Mesothelial cell of epicardium (in vitro differentiated cells): ENCODE measurements at places on chromosomes 6 and 20.

GRCh38 chr6:92399911-92400310 is 1019.4 kb downstream of the EPHA7 start:
- DNase-seq, result no peak

DNA sequence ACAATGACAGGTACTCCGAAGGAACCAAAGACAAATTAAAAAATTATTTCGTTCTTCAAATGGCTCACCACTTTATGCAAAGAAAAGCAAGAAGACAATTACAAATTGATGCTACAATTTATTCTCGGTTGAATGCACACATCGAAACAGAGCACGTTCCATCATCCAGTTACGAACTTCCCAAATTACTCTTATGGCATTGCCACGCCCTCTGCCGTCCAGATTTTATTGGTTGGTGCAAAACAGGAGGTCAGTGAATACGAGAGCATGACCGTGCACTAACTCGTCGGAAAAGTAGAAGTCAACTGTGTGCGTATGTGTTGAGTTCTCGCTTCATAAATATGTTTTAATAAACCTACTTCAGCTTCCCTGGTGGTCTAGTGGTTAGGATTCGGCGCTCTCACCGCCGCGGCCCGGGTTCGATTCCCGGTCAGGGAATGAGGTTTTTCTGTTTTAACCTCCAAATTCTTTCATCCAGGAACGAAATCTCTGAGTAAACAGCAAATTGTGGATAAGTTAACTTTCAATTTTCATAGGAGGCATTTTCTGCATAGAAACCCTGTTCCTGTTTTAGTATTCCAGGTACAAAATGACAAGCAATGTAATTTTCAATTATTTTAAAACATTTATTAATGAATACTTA is 23.2 kb downstream of the ZNF311 start:
- no peak for DNase-seq

DNA sequence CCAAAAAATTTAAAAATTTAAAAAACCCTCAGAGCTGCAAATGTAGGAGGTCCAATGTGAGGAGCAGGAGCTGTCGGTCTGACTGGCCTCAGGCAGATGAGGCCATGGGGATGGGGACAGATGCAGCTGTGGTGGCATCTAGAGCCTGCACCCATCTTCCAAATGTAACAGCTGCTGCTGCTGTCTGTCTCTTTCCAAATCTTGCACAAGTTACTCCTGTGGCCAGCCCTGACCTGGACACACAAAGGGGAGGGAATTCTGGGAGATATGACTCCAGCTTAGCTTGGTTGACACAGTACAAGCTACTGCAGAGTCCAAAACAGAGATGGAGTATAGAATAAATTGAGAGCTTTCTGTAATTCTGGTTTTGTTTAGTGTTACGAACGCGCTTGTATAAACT is 115.2 kb downstream of the PRND start:
- DNase-seq, result no peak

- DNase-seq, result peak; percentile 56
Measured at GRCh38 chr6:166005401-166005943, 162.2 kb downstream of the TBXT start.

DNA sequence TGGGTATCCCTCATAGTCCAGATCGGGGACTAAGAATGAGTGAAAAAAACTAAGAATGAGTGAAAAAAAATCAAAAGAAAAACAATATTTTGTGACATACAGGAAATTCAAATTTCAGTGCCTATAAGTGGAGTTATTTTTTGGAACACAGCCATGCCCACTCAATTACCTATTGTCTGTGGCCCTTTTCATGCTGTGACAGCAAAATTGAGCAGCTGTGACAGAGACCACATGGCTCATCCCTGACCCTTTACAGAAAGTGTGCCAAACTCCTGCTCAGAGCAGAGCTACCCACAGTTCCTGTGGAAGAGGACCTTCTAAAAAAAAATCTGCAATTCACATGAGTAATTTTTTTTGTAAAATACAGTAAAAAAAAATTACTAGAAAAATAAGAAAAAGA is 1.4 kb downstream of the NCR2 start:
- DNase-seq, result no peak

DNA sequence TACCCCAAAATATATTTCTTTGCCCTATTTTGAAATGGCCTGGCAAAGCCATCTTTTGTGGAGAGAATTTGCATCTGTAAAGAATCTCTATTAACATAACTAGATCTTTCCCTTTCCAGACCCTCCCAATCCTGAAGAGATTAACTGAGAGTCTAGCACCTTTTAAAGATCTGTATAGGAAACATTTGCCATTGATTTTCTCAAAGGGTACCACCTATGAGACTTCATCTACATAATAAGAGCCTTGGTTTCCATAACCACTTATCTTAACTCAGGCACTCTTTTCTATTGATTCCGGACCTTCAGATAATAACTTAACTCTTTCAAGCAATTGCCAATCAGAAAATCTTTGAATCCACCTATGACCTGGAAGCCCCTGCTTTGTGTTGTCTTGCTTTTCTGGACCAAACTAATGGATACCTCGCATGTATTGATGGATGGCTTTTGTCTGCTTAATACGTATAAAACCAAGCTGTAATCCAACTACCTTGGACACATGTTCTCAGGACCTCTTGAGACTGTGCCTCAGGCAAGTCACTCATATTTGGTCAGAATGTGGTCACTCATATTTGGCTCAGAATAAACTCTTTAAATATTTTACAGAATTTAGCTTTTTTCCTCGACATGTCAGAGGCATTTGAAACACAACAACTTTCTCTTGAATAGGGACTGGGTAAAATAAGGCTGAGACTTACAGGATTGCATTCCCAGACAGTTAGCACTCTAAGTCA is 31.4 kb downstream of the SLC22A2 start:
- DNase-seq, result no peak

GRCh38 chr6:3019065-3019464 is 19.4 kb downstream of the NQO2 start:
- no peak for DNase-seq

DNA sequence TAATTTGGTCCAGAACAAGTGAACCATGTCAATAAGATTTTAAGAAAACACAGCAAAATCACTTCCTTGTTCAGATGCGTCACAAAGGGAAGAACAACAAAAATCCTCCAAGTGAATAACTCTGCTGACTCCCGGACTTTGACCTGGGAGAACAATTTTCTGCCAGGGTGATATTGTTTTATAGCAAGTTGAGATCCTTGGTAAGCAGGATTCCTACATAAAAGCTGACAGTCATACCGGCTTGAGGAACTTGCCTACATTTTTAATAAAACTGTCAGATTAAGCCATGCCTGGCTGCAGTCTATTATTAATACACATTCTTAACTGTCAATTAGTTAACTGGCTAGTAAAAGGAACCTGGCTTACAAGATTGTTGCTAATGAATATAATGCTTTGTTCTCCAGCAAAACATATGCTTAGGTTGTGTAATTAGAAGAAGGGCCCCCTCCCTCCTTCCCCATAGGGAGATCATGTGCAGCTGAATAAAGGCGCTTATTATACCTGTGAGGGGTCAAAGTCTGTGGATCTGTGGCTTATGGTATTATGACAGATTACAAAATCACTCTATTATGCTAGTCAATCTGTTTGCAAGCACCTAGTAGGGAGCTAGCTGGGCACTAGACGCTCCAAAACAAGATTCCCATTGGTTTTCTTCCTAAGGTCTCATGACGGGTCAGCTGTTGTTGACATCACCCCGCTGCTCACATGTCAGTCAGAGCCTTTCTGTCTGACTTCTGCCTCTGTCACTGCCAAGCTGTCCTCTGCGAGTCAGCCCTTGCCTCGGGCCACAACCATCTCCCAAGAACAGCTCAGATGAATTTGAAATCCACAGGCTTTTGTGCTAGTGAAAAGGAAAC is 44.6 kb upstream of the SEC63 start:
- DNase-seq, result no peak

GRCh38 chr6:13457577-13457976 is 29.8 kb downstream of the GFOD1 start:
- DNase-seq, result no peak

GRCh38 chr6:149951626-149952025 is 9.8 kb downstream of the ULBP2 start:
- no peak for DNase-seq

DNA sequence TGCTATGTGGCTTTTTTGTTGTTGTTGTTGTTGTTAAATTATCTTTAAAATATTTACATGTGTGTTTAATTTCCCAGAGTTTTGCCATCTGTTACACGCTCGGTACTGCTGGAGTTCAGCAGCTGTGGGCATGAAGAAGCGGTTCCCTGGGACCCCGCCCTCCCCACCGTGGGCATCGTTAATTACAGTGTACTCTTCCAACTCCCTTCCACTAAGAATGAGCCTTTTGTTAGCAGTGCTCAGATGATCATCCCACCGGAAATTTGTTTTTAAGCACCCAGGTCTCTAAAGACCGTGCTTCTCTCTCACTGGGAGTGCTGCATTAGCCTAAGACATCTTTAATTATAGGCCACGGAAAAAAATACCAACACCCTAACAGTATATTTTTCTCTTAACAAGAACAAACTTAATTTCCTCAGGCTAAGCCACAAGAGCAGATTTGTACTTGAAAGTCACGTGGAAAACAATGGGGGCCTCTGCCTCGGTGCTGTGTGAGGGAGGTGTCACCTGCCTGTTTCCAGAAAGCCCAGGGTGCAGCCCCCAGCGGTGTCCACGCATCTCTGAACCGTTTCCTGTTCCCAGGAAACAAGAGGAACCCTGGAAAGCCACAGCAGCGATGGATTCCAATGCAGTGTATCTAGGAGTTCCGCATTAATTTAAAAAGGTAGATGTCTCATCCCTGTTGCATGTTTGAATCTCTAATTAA is 113.3 kb upstream of the FRMD1 start:
- no peak for DNase-seq

DNA sequence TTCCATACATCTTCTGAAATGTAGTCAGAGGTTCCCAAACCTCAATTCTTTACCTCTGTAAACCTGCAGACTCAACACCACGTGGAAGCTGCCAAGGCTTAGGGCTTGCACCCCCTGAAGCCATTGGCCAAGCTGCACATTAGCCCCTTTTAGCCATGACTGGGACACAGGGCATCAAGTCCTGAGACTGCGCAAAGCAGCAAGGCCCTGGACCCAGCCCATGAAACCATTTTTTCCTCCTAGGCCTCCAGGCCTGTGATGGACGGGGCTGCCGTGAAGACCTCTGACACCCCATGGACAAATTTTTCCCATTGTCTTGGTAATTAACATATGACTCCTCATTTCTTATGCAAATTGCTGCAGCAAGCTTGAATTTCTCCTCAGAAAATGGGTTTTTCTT is 727.8 kb downstream of the C6orf118 start:
- no peak for DNase-seq

- DNase-seq, result no peak
Measured at GRCh38 chr6:109014606-109015005, 80.0 kb downstream of the SESN1 start.

GRCh38 chr20:48837014-48837413 is 9.2 kb upstream of the PREX1 start:
- DNase-seq, result no peak

GRCh38 chr6:156787569-156788492 is 10.7 kb downstream of the ARID1B start:
- DNase-seq, result no peak

- DNase-seq, result peak; percentile 34
Measured at GRCh38 chr6:167571550-167571949, 246.7 kb downstream of the TTLL2 start.

DNA sequence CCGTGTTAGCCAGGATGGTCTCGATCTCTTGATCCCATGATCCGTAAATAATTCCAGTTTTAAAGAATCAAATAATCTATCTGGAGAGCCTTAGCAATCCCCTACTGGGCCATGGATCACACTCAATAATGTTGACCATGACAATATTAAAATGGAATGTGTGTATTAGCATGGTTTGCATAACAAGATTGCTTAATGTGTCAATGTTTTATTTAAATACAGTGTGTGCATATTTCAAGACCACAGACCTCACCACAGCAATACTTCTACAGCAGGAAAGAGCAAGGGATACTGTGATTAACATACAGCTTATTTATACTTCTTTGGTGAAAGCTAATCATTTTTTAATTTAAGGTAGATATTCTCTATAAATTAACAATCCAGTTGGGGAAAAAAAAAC is 470.4 kb downstream of the TFAP2B start:
- no peak for DNase-seq

DNA sequence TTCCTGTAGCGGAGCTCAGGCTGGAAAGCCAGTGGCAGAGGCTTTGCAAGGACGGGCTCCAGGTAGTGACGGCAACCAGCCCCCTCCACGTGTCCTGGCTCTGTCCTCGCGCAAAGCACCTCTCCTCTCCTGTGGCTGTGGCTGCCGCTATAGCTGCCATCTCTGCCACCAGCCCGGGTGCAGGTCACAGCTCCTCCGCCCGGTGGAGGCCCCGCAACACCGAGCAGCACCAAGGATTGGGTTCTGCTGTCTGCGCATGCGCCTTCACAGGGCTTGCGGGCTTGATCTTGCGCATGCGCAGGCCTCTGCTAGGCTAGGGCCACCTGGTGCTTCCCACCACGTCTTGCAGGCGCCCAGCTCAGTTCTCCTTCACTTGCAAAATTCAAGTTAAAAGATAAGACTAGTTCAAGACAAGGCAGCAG is 625.4 kb downstream of the QKI start:
- no peak for DNase-seq

DNA sequence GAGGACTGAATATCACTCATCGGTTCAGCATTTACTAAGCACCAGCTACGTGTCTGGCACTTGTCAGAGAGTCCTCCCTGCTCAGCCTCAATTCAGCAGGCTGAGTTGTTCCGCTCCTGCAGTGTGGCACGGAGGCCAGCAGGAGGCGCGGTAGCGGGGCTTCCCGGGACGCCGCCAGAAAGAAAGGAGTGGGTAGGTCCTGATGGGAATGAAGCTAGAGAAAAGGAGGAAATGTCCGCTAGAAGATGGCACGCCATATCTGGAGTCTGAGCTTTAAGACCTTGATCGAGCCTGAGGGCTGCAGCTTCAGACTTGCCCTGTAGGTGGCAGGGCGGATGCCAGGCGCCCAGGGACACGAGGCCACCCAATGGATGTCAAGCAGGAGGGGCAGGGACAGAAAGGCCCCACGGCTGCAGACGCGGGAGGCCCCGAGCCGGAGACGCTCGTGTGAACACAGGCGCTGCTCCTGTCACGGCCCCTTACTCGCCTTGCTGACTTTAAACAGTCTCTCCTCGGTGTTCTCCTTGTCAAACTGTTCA is 18.7 kb downstream of the SERPINB6 start:
- peak; percentile 83 for DNase-seq

DNA sequence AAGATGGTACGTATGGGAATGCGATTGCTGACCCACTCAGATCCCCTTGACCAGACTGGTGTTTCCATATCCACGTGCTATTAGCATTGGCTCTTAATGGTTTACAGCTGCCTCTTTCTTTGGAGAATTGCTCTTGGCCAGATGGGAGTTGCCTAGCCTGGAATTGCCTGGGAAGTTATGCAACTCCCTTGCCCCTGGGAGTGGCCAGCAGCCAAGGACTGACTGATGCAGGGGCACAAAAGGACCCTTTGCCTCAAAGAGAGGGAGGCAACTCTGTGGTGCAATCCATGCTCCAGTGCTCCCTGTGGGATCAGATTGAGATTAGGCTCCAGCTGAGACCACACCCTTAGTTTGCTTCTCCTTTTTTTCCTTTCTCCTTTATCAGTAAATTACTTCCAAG is 203.5 kb upstream of the JAG1 start:
- no peak for DNase-seq

DNA sequence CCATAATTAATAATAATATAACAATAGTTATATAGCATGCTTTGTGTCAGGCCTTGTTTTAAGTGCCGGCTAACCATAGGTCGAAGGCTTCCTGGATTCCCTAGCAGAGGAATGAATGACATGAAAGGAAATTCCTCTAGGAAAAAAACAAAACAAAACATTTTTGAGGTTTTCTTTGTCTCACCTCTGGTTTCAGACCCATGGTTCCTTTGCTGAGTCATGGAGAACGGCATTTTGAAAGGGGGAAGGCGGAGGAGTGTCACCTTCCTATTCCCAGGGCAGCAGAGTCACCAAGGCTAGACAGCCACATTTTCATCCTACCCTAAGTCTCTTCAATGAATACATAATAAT is 25.3 kb upstream of the CCND3 start:
- DNase-seq, result no peak
